Hindlimb muscle (tissue), 1 donor: ENCODE measurements at places on chromosomes 1 and 21.

DNA sequence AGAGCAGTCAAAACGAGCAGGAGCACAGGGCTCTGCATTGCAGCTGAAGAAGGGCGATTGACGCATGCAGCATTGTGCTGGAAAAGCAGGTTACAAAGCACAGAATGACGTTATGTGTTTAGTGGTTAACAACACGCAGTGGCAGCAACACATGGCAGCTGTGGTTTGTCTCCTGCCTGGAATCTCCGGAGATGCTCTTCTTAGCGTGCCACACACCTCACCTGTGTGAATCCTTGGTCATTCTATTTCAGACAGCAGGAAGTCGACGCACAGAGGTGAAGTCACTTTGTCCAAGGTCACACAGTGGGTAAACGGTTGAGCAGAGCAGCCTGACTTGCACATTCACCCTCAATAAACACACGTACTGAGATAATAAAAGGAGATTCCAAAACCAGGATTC lies 14.7 kb downstream of the OBSCN start:
- no peak for DNase-seq

GRCh38 chr1:94753171-94753972 lies 66.8 kb upstream of the SLC44A3 start:
- no peak for DNase-seq

GRCh38 chr1:82979593-82980236 lies 1019.2 kb downstream of the TTLL7 start:
- DNase-seq, result no peak

GRCh38 chr1:44616991-44617702 lies 57.1 kb downstream of the TMEM53 start:
- no peak for DNase-seq

GRCh38 chr21:42621166-42621818 lies 32.1 kb upstream of the PDE9A start:
- DNase-seq, result peak; percentile 38

GRCh38 chr21:32733356-32733755 lies 5.5 kb upstream of the SYNJ1 start:
- DNase-seq, result no peak
